ENCODE measurements at places on chromosomes 5 and 9. TPM values are rescaled to one million over a fixed set of nuclear protein-coding genes. Genes with fewer than 3 reads are reported as not detected.

PCDHA6 gene
- 0.17 TPM for total RNA-seq

GRCh38 chr5:139190125-139190524 is 8.0 kb downstream of the SIL1 start:
- DNase-seq: peak; percentile 32

TCF7 gene
- 0.19 TPM for total RNA-seq

C1QTNF2 gene
- total RNA-seq: 0.28 TPM

DNA sequence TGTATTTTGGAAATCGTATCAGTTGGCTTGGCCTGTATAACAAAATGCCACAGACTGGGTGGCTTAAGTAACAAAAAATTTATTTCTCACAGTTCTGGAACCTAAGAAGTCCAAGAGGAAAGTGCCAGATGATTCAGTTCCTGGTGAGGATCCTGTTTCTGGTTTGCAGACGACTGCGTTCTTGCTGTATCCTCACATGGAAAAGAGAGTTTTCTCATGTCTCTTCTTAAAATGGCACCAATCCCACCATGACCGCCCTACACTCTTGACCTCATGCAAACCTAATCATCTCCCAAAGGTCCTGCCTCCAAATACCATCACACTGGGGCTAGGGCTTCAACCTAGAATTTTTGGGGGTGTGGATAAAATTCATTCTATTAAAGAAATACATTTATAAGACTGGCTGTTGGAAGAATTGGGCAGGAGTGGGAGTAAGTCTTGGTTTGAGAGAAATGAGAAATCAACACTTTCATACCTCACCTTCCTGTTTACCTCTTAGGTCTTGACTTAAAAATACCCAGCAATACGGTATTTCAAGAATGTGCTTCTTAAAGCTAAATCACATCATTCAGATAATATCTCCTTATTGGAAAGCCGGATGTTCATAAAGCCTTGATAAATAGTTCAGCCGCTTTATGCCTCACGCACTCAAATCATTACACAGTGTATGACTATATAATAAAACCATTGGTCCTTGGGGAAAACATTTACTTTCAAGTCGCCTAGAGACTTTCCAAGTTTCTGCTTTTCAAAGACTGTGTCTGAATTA is 28.7 kb downstream of the PTTG1 start:
- peak; percentile 65 for DNase-seq

DNA sequence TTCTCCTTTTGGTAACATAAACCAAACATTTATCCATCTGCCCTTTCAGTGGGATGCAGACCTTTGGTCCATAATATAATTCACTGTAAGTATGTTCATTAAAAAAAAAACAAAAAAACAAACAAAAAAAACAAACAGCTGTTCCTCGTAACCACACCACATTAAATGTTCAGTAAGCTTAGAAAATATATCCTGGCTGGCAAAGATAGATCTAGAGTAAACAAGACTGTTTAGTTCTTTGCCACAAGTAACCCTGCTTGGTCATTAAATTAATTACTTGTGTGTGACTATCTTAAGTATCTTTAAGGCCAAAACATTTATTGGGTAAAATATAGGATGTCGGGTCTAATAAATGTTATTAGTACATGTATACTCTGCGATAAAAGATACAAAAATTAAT is 1717.1 kb downstream of the EFNA5 start:
- no peak for DNase-seq

PELO gene
- total RNA-seq: 24.0 TPM

- no peak for DNase-seq
Measured at GRCh38 chr5:76457674-76458485, 54.8 kb downstream of the IQGAP2 start.

DNA sequence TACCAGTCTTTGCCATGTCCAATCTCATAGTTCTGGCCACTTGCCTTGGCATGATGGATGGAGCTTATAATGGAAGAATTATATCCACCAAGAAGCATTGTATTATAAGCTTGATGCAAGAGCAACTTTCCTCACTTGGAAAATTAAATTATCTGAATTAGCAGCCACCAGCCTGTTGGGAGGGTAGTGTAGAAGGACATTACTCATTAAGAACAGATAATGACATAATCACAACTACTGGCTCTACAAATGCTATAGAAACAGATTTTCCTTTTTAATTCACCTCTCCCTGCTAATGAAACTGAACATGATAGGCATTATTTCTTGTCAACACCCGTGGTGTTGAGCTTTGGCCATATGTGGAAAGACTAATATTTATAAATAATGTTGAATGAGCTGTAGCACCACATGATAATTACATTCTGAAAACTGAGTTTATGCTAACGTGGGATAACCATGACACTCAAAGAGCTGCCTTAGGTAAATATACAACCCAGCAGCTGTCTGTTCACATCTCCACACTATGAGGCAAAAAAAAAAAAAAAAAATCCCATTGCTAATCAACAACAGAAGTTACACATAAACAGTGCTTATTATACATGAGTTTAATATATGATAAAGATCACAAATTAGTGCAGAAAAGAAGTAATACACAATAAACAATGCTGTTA is 48.1 kb upstream of the NR4A3 start:
- DNase-seq: no peak

C9orf153 gene
- total RNA-seq: 0.14 TPM

DNA sequence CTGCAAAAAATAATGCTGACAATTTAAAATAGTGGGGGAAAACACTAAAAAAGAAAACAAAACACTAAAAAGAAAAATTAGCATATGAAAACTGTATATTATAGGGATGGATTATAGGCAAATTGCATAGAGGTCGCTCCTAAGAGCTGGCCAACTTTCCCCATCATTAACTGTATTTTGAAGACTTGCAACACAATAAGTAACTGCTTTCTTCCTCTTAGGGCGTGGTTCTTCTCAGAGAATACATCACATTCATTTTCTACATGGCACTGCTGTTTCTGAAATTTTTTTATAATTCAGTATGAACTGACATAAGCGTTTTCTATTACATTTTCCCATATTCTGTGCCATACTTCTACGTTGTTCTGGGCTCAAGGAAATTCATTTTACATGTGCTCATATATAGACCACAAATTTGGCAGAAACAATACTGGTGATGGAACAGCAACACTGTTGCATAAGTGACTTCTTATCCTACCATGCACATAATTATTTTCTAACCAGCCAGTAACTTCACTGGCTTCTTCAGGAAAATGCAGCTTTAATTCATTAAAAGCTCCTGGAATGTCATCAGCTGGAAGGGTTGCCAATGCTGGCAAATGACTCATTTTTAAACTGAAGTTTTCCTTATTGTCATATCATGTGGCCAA is 171.2 kb upstream of the DMAC1 start:
- DNase-seq: no peak

All from dermis blood vessel endothelial cell (primary cell).